GOT3 (cell line): ENCODE measurements at places on chromosomes 3 and 15.

DNA sequence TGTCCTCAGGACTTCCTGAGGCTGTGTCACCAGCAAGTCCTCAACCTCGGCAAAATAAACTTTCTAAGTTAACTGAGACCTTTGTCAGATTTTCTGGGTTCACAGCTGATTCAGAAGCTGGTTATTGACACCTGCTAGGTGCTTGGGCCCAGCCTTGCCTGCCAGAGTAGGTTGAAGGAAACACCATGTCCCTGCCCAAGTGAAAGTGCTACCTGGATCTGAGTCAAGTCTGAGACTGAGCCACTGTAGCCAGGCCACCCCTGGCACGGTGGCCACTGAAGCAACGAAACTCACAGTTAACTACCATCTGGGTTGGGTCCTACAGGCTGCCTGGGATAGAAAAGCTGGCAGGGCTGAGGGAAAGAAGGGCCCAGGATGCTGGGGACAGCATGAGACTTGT is 8.2 kb downstream of the HYAL2 start:
- DNase-seq, result no peak

GRCh38 chr3:80213086-80213485 is 445.3 kb upstream of the ROBO1 start:
- DNase-seq, result no peak

DNA sequence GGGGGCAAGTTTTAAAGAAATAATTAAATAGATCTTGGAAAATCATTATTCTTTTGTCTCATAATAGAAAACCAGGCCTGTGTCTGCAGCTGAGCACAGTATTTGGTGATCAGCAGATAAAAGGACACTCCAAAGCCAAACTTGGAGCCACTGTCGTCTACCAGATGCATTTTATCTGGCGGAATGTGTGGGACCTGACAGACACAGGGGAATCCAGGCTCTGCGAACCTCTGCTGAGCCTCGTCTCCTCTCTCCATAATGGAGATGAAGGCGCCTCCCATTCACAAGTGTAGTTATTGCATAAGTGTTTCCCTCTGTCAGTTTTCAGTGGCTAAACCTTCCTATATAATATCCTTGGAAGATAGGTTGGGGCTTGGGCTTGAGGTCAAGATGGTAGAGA is 42.1 kb downstream of the EEFSEC start:
- no peak for DNase-seq

DNA sequence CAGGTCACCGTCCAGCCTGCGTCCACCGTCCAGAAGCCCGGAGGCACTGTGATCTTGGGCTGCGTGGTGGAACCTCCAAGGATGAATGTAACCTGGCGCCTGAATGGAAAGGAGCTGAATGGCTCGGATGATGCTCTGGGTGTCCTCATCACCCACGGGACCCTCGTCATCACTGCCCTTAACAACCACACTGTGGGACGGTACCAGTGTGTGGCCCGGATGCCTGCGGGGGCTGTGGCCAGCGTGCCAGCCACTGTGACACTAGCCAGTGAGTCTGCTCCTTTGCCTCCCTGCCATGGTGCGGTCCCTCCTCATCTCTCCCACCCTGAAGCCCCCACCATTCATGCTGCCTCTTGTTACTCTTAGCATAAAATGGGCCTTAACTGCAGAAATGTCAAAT is 39.2 kb downstream of the BOC start:
- no peak for DNase-seq

DNA sequence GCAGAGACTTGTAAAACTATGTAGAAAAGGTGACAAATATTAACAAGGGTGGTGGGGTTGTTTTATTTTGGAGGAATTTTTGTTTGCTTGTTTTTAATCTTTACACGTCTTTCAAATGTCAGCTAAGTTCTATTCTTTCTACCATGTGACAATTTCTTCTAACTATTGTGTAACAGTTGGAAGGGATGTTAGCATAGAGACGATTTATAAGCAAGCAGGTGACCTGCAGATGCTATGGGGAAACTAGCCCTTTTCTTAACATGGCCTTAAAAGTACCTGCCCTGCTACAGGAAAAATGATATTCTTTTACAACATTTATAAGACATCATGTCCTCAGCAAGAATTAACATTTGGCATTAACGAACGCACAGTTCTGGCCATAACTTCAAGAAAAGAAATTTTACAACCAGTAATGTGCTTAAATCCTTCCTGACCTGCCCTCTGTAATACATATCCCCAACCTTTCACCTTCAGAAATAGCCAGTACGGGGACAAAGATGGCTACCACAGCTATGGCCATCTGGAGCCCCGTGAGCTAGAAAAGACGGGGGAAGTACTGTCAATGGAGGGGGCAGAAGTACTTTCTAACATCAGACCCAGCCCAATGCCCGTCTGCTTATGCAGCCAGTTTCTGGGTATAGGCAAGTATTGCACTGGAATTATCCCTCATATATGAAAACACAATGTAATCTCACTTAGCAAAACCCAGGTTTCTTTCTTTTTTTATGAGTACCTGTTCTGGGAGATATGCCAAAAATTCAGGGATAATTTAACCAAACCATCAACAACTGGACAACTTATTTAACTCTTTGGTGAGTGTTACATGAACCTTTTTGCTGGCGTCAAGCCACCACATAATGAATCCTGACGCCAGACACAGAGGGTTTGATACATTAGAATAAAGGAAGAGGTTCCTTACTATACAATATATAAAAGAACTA is 67.7 kb upstream of the NR2F2 start:
- no peak for DNase-seq

DNA sequence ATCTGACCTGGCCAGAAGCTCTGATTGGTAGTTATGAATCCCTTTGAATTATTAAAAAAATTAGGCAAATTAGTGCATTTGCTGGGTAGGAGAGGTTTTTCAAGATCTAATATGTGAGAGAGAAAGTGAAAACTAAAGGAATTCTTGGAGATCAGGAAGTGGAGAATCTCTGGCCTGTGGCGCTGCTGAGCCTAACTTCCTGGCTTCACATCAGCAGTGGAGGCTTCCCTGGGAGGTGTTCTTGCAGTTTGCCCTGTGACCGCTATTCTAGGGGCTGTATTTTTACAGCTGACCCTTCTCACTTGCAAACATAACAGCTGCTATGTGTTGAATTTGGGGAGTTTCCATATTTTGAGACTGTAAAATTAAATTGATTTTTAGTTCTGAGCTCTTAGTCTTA is 166.4 kb downstream of the ATG7 start:
- no peak for DNase-seq

GRCh38 chr15:93485438-93486327 is 396.7 kb upstream of the RGMA start:
- DNase-seq, result no peak

DNA sequence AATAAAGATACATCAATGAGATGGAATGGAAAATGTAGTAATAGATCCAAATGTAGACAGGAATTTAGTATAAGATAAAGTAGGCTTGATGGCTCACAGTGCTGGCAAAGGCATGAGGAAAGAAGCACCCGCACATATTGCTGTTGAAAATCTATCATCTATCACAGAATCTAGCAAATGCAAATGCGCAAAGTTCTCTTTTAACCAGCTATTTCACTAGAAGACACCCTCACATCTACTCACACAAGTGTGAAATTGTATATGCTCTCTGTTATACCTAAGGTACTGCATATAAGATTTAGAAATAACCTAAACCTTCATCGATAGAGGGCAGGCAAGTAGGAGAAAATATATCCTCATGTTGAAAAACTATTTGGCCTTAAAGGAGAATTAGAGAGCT is 756.7 kb upstream of the SEMA6D start:
- DNase-seq, result no peak

DNA sequence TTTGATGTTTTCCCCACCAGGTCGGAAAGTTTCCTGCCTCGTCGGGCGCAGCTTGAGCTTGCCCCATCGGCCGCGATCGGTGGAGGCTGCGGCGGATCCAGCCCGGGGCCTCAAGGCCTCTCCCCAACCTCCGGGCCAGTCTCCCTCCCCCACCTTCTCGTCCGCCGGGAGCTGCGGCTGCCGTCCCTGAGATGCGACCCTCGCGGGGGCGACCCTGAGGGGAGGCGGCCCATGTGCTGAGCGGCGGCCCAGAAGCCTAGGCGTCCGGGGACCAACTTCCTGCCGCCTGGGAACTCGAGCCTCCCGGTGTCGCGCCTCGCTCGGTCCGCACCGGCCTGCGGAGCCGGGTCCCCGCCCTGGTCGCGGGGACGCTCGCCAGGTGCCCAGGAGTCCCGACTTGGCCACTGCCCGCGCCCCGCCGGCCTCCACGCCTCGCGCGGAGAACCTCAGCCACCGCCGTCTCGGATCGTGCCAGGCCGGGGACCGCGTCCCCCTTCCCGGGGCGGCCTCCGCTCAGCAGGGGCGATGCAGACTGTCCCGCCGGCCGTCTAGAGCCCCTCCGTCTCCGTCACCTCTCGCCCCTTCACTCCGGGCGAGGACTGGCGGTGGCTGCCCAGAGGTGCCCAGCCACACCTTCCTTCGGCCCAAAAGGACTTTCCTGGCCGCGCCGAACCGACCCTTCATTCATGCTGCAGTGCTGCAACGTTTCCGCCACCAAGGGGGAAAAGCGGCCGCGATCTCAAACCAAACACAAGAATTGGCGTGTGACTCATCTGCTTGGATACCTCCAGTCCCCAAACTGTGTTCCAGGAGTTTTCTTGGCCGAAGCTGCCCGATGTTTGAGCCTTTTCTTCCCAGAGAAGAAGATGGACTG is 656 bp downstream of the SLMAP start:
- DNase-seq, result no peak

DNA sequence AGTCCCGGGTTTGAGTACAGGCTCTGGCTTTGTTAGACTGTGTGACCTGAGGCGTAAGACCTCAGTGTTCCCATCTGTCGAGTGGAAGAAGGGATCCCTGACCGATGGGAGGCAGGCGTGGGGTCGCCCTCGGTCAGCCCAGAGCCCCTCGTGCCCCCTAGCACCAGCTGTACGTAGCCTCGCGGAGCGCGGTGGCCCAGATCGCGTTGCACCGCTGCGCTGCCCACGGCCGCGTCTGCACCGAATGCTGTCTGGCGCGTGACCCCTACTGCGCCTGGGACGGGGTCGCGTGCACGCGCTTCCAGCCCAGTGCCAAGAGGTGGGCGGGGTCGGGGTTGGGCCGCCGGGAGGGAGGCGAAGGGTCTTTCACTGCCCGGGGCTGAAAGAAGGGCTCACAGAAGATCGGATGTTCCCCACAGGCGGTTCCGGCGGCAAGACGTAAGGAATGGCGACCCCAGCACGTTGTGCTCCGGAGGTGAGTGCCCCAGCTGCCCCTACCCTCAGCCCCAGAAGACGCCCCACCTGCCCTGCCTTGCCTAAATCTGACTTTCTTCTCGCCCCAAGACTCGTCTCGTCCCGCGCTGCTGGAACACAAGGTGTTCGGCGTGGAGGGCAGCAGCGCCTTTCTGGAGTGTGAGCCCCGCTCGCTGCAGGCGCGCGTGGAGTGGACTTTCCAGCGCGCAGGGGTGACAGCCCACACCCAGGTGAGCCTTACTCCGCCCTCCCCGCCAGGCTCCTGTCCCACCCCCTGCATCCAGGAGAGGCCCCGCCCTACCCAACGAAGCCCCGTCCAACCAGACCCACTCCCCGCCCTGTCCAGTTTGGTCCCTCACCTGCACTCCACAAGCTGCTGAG is 3.5 kb upstream of the LSMEM2 start:
- DNase-seq, result no peak

- no peak for DNase-seq
Observed at GRCh38 chr3:157906627-157907026, 199.6 kb downstream of the SHOX2 start.

DNA sequence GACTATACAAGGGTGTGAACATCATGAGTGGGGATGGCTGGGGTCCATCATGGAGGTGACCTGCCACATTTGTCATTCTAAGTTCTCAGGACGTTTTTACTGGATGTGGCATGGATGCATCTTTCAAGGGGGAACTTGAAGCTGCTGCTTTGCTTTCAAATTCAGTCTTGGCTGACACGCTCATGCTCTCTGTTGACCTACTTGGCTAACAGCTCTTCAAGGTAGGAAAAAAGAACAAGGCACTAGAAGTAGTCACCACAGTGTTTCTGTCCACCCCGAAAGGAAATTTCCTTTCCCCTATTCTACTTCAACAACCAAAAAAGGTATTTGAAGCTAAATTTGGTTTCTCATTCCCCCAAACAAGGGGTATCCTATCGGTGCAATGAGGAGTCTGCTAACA is 15.0 kb downstream of the STIMATE start:
- DNase-seq, result no peak

DNA sequence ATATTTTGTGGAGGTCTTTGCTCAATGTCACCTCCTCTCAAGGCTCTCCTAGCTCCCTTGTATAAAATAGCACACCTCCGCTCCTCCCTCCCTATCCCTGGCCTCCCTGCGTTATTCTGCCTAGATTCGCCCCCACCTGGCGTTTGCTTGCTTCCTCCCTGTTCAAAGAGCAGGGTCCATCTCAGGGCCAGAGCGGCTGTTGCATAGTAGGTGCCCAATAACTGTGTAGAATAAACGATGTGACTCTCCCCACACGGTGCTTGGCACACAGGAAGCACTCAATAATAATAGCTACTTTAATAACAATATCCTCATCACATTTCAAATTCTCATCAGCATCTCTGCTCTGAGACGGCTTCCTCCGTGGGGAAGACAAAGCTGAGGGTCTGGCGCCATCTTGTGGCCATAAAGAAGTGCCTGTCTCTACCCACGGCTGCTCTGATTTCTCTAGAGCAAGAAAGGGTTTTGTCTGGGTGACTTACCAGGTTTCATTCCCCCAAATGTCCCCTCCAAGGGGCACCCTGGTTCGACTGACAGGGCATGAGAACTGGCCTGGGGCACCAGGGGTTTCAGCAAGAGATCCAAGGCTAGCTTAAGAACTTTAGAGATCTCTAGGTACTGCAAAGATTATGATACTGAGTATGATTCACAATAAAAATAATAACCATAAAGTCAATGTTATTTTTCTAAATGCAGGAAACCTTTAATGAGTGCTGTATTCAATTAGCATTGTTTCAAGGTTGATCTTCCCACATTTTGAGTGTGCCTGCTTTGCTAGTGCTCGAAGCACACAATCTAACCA is 16.1 kb downstream of the CD276 start:
- no peak for DNase-seq

GRCh38 chr3:138457863-138458735 is 23.7 kb downstream of the ESYT3 start:
- no peak for DNase-seq

- DNase-seq, result no peak
Observed at GRCh38 chr3:142723665-142723967, 218 bp upstream of the TRPC1 start.

DNA sequence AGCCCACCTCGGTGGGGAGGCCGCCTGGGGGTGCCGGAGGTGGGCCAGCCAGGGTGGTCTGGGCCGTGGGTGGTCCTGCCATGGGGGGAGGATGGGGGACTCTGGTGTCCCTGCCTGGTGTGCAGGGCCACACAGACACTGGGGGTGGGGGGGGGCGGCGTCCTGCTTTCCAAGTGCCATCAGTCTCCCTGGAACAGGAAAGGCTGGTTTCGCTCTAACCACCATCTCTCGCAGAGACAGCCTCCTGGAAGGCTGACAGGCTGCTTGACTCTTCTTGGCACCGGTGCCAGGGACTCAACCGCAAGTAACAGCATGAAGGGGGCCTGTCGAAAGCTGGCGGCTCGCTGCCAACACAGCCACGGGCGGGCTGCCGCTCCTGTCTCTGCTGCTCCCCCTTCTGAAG is 40.3 kb downstream of the RGMA start:
- DNase-seq, result no peak

- no peak for DNase-seq
Observed at GRCh38 chr3:190432216-190432615, 17.5 kb downstream of the TMEM207 start.
